Transverse colon (tissue), 4 donors: ENCODE measurements at places on chromosomes 11 and 22. TPM values are rescaled to one million over a fixed set of nuclear protein-coding genes. Genes with fewer than 3 reads are reported as not detected.

DNA sequence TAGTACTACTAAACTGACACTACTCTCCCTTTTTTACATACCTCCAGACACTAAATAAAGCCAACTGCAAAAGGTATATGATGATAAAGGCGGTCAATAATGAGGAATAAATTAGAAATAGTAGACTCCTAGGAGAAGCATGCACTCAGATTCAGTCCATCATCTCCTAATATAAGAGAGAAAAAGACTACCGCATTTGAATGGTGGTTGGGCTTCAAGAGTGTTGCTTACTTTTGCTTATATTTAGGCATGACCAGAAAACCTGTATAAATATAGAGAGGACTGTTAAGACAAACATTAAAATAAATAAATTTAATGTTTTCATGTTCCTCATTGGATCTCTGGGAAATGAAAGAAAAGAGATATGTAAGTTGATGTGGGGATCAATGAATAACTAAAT, 1137.0 kb downstream of the FAM181B start:
- no peak for DNase-seq
- H3K27ac ChIP-seq, result no peak overlapping the region
- no peaks in the 10 kb centered on the region for H3K27me3 ChIP-seq
- H3K4me1 ChIP-seq, result no peaks in the 10 kb centered on the region

GRCh38 chr11:105211806-105212554, 72.4 kb upstream of the CARD18 start:
- H3K27me3 ChIP-seq, result no peaks in the 10 kb centered on the region
- H3K4me1 ChIP-seq, result no peaks in the 10 kb centered on the region

DNA sequence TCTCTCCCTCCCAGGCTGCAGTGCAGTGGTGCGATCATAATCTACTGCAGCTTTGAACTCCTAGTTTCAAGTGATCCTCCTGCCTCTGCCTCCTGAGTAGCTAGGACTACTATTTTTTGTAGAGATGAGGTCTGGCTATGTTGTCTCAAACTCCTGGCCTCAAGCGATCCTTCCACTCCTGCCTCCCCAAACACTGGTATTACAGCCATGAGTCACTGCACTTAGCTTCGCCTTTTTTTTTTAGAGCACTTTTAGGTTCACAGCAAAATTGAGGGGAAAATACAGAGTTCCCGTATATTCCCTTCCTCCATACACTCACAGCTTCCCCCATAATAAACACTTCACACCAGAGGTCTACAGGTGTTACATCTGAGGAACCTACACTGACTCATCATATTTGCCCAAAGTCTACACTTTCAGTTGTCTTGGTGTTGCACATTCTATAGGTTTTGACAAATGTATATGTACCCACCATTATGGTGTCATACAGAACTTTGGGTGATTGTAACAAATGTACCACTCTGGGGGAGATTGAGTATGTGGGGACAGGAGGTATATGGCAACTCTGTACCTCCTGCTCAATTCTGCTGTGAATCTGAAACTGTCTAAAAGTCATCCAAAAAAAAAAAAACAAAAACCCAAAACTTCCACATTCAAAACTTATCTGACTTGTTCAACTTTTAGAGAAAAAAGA, 11.3 kb upstream of the SLC37A4 start:
- H3K4me1 ChIP-seq, result no peaks in the 10 kb centered on the region
- H3K27ac ChIP-seq, result no peak overlapping the region
- H3K4me3 ChIP-seq, result no peak overlapping the region
- DNase-seq, result no peak
- H3K36me3 ChIP-seq, result no peaks in the 10 kb centered on the region
- no peaks in the 10 kb centered on the region for H3K27me3 ChIP-seq

DNA sequence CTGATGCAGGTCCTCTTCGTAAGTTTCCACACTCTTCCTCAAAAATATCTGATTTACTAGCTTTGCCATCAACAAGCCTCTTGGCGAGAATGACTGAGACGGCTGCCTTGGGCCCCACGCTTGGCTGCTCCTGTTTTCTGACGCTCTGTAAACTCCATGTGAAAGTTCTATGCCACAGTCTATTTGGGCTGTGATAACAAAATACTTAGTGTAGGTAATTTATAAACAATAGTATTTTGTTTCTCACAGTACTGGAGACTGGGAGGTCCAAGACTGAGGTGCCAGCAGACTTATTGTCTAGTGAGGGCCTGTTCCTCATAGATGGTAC, 123.2 kb upstream of the SORL1-AS1 start:
- H3K36me3 ChIP-seq, result no peaks in the 10 kb centered on the region
- DNase-seq, result no peak
- no peak overlapping the region for H3K4me3 ChIP-seq
- no peaks in the 10 kb centered on the region for H3K27me3 ChIP-seq
- no peak overlapping the region for H3K27ac ChIP-seq

- no peaks in the 10 kb centered on the region for H3K36me3 ChIP-seq
- H3K27me3 ChIP-seq, result no peaks in the 10 kb centered on the region
- peaks cover 6% of the 10 kb centered on the region for H3K4me1 ChIP-seq
- no peak for DNase-seq
Observed at GRCh38 chr11:113151521-113151920, 162.9 kb upstream of the TTC12 start.

- DNase-seq, result no peak
- H3K36me3 ChIP-seq, result no peaks in the 10 kb centered on the region
- peaks cover 29% of the 10 kb centered on the region for H3K27me3 ChIP-seq
- H3K27ac ChIP-seq, result no peak overlapping the region
Observed at GRCh38 chr11:17687946-17688670, 31.3 kb upstream of the MYOD1 start.

DNA sequence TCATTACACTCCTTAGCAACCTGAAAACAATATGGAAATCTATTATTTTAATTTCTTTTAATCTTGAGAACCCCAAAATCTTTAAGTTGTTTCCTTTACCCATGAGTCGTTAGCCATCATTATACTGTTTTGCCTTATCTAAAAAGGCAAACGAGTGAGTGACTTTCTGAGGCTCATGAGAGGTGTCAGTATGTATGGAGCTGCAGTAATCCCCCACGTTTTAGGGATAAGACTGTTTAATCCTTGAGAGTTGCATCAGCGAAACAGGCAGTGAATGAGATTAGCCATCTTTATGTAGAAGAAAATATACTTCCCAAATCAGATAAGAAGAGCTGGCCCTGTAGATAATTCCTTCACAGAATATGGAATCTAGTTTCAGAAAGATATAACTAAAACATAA, 1147.0 kb downstream of the DLG2 start:
- H3K27me3 ChIP-seq, result no peaks in the 10 kb centered on the region
- H3K36me3 ChIP-seq, result no peaks in the 10 kb centered on the region
- no peaks in the 10 kb centered on the region for H3K4me1 ChIP-seq
- no peak overlapping the region for H3K27ac ChIP-seq
- DNase-seq, result no peak

DNA sequence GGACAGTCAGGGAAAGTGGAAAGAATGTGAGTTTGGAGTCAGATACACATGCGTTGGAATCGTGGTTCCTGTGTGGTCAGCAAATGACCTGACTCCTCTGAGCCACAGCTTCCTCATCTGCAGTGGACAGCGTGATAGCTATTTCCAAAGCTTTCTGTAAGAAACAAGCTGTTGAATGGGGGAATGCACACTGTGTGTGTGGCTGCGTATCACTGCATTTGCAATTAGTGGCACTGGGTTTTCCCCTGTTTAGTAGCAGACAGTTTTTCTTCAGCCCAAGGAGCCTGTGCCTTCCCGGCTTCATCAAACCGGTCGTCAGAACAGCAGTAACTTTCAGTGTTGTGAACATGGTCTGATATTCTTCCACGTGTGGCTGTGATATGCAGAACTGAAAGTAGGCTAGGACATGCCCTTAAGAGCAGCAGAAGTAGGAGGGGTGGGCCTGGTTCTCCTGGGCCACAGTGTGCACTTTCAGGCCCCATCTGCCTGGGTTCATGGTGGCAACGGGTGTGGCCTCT, 121.5 kb downstream of the RRAS2 start:
- H3K4me3 ChIP-seq, result no peak overlapping the region
- no peaks in the 10 kb centered on the region for H3K36me3 ChIP-seq
- peak; percentile 25 for DNase-seq
- no peaks in the 10 kb centered on the region for H3K4me1 ChIP-seq
- H3K27ac ChIP-seq, result no peak overlapping the region
- H3K27me3 ChIP-seq, result no peaks in the 10 kb centered on the region

GRCh38 chr22:42996646-42997365, 18.1 kb downstream of the PACSIN2 start:
- DNase-seq, result no peak
- H3K27me3 ChIP-seq, result no peaks in the 10 kb centered on the region
- peak overlapping the region; percentile 95 for H3K27ac ChIP-seq
- no peak overlapping the region for H3K4me3 ChIP-seq
- peaks cover 71% of the 10 kb centered on the region for H3K4me1 ChIP-seq

DNA sequence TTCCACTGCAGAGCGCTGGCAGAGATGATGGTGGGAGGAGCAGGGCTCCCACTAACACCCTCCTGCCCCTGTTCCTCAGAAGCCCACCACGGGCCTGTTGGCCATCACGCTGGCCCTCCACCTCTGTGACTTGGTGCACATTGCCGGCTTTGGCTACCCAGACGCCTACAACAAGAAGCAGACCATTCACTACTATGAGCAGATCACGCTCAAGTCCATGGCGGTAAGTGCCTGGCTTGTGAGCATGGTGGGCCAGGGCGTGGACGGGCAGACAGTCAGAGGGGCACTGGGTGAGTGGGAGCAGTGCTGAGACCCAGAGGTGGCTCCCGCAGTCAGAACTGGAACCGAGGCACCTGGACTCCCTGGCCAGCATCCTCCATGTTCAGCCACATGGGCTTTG, 57.9 kb downstream of the ST3GAL4 start:
- no peaks in the 10 kb centered on the region for H3K36me3 ChIP-seq
- H3K27me3 ChIP-seq, result no peaks in the 10 kb centered on the region
- peaks cover 31% of the 10 kb centered on the region for H3K4me1 ChIP-seq
- no peak for DNase-seq
- H3K27ac ChIP-seq, result peak overlapping the region; percentile 77

DNA sequence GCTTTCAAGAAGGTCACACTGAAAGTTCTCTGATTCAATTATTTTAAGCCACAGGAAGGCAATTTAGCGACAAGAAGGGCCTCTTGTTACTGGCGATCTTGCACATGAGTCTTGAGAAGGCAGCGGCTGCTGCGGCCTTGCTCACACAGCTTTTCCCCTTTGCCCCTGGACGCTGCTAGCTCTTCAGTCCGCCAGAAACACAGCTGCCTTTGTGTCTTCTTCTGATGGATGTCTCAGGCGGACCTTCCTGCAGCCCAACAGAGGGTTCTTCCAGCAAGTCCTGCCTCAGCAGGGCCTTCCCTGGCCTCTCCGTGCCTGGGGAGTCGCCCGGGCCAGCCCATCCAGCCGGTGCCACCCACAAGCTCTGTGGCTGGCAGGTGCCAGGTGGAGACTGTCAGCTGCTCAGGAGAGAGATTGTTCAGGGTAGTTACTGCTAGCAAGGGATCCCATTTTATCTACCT, 59.4 kb downstream of the PKNOX2 start:
- H3K27me3 ChIP-seq, result no peaks in the 10 kb centered on the region
- no peaks in the 10 kb centered on the region for H3K36me3 ChIP-seq
- H3K27ac ChIP-seq, result no peak overlapping the region

GRCh38 chr11:28257761-28258160, 149.6 kb downstream of the METTL15 start:
- no peak for DNase-seq
- H3K27me3 ChIP-seq, result no peaks in the 10 kb centered on the region
- H3K36me3 ChIP-seq, result no peaks in the 10 kb centered on the region
- H3K4me1 ChIP-seq, result no peaks in the 10 kb centered on the region
- no peak overlapping the region for H3K4me3 ChIP-seq
- no peak overlapping the region for H3K27ac ChIP-seq

DNA sequence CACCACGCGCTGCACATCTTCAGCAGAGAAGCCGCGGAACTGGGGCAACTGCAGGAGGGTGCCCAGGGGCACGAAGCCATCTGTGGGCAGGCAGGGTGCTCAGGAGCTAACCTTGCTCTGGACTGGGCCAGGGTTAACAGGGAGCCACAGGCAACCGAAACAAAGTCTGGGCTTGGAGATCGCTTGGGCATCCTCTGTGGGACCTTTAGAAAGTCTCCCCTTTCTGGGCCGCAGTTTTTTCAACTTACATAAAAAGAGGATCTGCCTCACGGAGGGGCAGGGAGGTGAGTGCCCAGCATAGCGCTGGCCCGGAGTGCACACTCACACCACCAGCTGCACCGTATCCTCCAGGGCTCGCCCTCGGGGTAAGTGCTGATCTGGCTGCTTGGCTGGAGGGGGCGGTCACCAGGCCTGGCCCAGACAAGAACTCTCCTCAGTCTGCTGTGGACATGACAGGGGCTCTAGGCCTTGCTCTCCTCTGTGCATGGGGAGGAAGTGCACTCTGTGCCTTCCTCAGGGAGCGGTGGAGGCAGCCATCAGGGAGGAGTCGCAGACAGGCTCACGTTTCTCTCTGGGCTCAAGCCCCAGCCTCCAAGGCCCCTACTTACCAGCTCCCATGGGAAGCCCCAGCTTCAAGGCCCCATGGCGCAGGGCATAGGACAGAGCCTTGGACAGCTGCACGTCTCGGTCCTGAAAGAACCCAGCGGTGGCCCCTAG, 937 bp downstream of the TRPT1 start:
- DNase-seq, result no peak
- H3K4me1 ChIP-seq, result peaks cover 43% of the 10 kb centered on the region
- H3K4me3 ChIP-seq, result peak overlapping the region; percentile 81
- H3K27ac ChIP-seq, result peak overlapping the region; percentile 95

DNA sequence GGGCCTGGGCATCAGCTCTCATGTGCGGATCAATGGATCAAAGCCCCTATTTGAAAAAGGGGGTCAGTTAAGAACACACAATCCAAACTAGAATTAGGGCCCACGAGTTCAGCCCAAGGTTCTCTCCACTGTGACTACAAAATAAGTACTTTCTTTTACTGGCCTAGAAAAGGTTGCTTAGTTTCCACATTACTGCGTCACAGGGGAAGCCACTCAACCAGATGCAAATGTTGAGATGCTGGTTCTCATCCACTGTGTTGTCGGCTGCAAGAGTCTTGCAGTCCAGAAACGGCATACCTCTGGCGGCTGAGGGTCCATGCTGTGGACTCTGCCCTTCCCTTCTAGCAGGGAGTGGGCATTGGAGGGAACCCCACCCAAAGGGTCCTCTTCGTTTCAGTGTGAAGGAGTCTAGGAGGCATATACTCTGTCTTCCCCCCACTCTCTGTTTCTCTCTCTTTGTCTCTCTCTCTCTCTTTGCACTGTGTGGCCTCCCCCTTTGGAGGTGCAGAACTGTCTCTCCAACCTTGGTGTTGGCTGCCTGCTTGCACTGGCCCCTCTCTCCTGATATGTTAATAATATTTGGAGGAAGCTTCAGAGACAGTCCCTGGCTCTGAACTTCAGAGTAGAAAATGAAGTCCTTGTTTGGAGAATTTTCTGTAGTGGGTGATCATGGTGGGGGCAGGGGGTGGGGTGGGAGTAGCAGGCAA, 99.0 kb upstream of the NNMT start:
- DNase-seq, result no peak
- H3K4me3 ChIP-seq, result no peak overlapping the region
- H3K27me3 ChIP-seq, result no peaks in the 10 kb centered on the region
- peak overlapping the region; percentile 89 for H3K27ac ChIP-seq

- no peaks in the 10 kb centered on the region for H3K36me3 ChIP-seq
- no peak overlapping the region for H3K27ac ChIP-seq
- H3K27me3 ChIP-seq, result no peaks in the 10 kb centered on the region
- no peaks in the 10 kb centered on the region for H3K4me1 ChIP-seq
Observed at GRCh38 chr11:94823102-94823732, 55.1 kb downstream of the AMOTL1 start.

GRCh38 chr11:65736810-65737209, 16.2 kb upstream of the RNASEH2C start:
- no peaks in the 10 kb centered on the region for H3K4me1 ChIP-seq
- H3K36me3 ChIP-seq, result no peaks in the 10 kb centered on the region
- H3K4me3 ChIP-seq, result no peak overlapping the region
- H3K27ac ChIP-seq, result no peak overlapping the region
- no peak for DNase-seq

Gene KLHDC7B
- total RNA-seq, result 0.32 TPM

Gene FAM227A
- 0.20 TPM for total RNA-seq

Gene APOL1
- 19.5 TPM for total RNA-seq

Gene KMT5B
- total RNA-seq, result 33.4 TPM

Gene EIF3D
- total RNA-seq, result 217 TPM

Gene MMP12
- not detected for total RNA-seq
